Activated gamma-delta T cell (primary cell): ENCODE measurements at places on chromosomes 5 and 9.

- DNase-seq, result no peak
Observed at GRCh38 chr5:74421377-74421776, 219.2 kb downstream of the ENC1 start.

GRCh38 chr5:149572576-149573231 lies 8.6 kb upstream of the ARHGEF37 start:
- no peak for DNase-seq

- DNase-seq, result no peak
Observed at GRCh38 chr5:170393235-170393634, 4.1 kb upstream of the KCNMB1 start.

DNA sequence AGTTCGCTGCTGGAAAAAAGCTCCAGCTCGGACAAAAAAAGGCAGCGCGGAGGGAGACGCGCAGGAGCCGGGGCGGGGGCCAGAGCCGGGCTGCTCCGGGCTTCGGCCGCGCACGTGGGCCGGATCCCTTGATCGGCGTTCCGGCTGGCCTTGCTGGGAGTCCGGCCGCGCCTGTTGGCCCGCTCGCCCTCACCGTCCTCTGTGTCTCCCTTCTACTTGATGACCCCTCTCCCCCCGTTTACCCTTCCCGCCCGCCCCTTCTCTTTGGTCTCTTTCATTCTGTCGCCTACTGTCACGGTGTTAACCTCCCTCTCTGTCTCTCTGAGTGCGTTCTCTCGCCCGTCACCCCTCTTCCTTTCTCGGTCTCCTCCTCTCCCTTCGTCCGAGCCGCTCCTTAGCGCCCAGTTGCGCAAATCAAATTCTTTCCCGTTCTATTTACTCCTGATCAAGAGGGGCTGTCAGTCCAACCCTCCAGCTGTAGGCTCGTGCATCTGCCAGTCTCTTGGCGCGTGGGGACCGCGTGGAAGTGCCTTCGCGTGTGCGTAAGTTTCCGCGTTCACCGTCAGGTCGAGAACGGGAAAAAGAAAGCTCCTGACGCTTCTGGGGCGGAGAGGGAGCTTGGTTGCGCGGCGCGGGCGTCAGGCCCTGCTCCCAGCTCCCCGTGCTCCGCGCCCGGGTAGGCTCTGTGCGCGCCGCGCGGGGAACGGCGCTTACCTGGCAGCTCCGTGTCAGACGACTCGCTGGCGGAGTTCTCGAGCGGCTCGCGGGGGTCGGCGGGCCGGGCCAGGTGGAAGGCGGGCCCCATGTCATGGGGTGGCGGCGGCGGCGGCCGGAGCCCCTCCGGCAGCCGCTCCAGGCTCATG lies 798 bp downstream of the PITX1 start:
- DNase-seq, result no peak

- no peak for DNase-seq
Observed at GRCh38 chr9:107276966-107277710, 5.9 kb upstream of the RAD23B start.

- no peak for DNase-seq
Observed at GRCh38 chr9:68637020-68637419, 68.0 kb upstream of the PIP5K1B start.

GRCh38 chr9:1353291-1353690 lies 303.1 kb downstream of the DMRT2 start:
- no peak for DNase-seq

- no peak for DNase-seq
Observed at GRCh38 chr9:124062172-124062571, 50.6 kb downstream of the LHX2 start.

DNA sequence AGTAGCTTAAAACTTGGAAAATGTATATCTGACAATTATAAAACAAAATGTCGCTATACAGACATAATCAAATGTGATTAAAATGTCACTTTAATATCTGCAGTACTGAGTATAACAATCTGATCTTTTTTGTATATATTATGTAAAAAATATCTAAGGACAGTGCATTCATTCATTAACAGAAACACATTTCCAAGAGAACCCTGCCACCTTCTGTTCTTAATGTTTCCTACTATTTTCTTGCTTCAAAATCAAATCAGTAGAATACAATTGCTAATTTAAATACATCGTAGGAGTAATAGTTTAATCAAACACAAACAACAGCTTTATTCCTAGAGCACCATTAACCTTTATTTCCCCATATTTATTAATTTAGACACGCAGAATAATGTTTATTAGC lies 142.6 kb upstream of the ST8SIA4 start:
- DNase-seq, result no peak

- no peak for DNase-seq
Observed at GRCh38 chr9:87499424-87500017, 1.9 kb downstream of the DAPK1 start.

DNA sequence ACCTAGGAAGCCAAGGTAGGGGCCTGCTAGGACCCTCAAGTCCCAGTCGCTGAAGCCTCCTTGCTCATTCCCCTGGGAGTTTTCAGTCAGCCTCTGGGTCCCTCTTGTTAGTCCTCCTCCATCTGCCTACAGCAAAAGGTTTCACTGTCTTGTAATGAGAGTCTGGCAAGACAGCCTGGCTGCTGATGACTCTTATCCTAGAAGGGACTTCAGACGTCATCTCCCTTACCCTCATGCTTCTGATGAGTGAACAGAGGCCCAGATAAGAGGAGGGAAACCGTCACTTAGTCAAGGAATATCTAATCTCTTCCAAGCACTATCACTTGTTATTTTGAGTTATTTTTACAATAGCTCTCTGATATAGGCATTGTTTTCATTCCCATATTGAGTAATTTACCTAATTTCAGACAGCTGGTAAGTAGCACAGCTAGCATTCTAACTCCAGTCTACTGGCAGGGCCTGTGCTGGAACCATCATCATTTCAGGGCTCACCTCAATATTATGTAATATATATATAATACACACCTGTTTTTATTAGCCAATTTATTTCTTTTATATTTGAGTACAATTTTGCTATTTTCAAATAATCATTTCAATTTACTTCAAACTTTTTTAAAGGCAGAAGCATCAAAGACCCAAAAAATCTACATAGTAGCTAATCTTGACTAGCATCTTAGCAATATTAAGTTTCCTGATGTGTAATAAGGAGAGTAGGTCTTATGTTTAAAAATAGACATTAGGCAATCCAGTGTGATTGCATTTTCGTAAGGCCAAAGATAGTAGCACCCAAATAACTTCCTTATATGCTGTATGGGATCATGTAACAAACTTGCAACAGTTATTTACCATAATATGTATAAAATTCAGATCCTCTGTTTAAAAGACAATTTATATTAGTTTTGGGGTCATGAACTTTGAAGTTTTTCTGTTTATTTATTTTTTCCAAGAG lies 7.9 kb downstream of the CMYA5 start:
- no peak for DNase-seq

GRCh38 chr5:124057724-124058231 lies 545.8 kb downstream of the CSNK1G3 start:
- no peak for DNase-seq

- no peak for DNase-seq
Observed at GRCh38 chr5:61327760-61328753, 4.0 kb upstream of the ZSWIM6 start.

DNA sequence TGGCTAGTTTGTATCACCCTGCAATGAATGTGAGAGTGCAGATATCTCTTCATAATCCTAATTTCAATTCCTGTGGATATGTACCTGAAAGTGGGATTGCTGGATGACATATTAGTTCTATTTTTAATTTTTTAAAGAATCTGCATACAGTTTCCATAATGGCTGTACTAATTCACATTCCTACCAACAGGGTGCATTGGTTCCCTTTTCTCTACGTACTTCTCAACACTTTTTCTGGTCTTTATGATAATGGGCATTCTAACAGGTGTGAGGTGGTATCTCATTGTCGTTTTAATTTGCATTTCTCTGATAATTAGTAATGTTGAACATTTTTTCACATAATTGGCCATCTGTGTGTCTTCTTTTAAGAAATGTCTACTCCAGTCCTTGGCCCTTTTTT lies 927.5 kb downstream of the DTWD2 start:
- no peak for DNase-seq

DNA sequence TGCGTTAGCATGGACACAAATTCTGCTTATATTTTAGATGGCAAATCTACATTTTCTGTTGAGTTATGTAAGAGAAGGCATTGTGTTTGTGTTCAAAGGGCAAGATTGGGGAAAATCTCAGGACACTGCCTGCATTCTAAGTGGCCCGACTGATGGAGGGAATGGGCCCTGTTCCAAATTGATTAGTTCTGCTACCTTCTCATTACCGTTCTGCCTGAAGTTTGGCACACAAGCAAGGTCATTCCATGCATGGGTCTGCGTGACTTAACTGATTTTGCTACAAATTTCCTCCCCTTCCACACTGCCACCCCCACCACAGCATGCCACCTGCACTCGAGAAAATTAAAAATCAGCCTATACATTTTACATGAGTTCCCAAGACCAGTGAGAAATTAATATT lies 409.9 kb downstream of the BRINP1 start:
- no peak for DNase-seq

- DNase-seq, result no peak
Observed at GRCh38 chr5:77642738-77643653, 4.5 kb upstream of the OTP start.

- DNase-seq, result no peak
Observed at GRCh38 chr9:130305381-130305780, 39.8 kb downstream of the HMCN2 start.

DNA sequence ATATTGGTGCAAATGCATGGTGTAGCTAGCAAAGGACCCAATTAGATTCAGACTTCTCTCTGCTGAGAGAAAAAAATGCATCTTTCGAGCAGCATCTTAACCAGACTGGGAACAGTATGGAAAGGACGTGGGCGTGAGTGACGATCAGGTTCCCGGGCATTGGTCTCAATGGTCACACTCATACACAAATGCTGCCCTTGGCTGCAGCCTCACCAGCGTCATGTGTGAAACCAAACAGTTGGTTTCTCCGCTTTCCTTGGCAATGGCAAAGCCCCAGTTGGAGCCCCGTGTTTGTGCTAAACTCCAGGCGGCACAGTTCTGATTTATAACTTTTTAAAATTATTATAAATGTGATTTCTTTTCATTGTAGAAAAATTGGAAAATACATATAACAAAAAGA lies 237.8 kb downstream of the SEC61B start:
- DNase-seq, result no peak
